ENCODE measurements at places on chromosomes 4 and X. TPM values are rescaled to one million over a fixed set of nuclear protein-coding genes. Genes with fewer than 3 reads are reported as not detected.
A peak's percentile ranks its signal among the peaks of the same experiment; 100 is the strongest.

Gene SLC4A4
- 3.1 TPM for total RNA-seq

Gene GCNA
- 8.7 TPM for total RNA-seq

Gene RENBP
- total RNA-seq, result 18.1 TPM

DNA sequence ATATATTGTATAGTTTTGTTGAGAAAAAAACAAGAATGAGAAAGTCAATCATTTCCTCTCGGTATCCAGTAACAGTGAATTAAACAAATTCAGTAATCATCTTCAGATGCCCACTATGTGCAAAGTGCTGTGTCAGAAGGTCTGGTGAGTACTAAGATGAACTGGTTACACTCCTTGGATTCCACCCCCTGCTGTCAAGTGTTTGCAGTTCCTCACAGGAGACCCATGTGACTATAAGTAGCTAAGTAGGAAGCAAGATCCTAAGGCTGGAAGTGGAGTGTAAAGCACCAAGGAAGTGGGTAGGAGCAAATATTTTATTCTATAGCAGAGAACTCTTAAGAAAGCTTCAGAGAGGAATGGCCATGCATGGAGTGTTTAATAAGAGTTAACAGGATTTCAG lies 73.6 kb downstream of the SNX25 start:
- peaks cover 6% of the 10 kb centered on the region for H3K36me3 ChIP-seq
- H3K27ac ChIP-seq, result no peak overlapping the region
- no peaks in the 10 kb centered on the region for H3K4me1 ChIP-seq
- H3K27me3 ChIP-seq, result no peaks in the 10 kb centered on the region
- H3K4me3 ChIP-seq, result no peak overlapping the region

DNA sequence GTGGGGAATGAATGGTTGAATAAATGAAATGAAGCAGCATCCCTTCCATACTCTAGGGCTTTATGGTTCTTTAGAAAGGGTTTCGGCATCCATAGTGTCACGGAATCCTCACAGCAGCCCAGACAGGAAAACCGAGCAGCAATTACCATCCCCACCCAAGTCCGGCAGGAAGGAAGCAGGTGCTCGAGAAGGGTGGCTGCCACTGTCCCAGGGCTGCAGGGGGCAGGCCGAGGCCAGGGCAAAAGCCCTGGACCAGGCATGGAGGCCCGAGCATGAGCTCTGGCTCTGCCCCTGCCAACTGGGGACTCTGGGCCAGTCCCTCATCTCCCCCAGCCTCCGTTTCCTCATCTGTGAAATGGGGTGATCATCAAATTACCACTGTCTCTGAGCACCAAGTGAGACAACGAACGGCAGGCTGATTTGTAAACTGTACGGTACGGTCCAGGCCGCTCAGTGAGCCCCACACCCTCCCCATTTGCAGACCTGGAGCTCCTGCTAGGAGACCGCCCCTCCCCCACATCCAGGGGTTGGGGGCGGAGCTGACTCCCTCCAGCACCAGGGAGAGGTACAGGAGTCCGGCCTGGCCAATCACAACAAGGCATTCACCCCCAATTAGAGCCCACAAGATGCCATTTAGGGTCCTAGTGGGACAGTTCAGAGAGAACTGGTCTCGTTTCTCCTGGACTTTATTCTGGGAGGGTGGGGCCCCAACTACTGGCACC lies 100.4 kb downstream of the WFS1 start:
- no peak overlapping the region for H3K27ac ChIP-seq
- H3K27me3 ChIP-seq, result peaks cover 8% of the 10 kb centered on the region
- no peaks in the 10 kb centered on the region for H3K36me3 ChIP-seq
- no peaks in the 10 kb centered on the region for H3K4me1 ChIP-seq
- no peak overlapping the region for H3K4me3 ChIP-seq

DNA sequence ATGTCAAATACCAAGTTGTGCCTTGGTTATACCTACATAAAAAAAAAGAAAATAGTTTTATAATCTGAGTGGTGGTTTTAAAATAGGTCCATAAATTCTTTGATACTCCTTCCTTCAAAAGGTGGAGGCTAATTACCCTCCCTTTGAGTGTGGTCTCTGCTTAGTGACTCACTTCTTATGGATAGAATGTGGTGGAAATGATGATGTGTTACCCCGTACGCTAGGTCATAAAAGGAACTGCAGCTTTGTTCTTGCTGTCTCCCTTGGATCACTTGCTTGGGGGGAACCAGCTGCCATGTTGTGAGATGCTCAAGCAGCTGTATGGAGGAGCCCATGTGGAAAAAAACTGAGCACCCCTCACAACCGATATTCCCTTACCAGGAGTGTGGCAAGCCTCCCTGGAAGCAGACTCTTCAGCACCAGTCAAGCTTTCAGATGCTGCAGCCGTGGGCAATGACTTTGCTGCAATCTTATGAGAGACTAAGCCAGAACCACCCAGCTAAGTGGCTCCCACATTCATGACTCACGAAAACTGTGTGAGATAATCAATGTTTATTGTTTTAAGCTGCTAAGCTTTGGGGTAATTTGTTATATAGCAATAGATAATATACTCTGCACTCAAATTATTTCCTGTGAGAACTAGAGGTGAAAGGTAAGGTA lies 195.0 kb upstream of the GATB start:
- H3K36me3 ChIP-seq, result no peaks in the 10 kb centered on the region
- H3K27me3 ChIP-seq, result peaks cover 6% of the 10 kb centered on the region
- no peak overlapping the region for H3K4me3 ChIP-seq
- DNase-seq, result no peak
- H3K27ac ChIP-seq, result no peak overlapping the region

DNA sequence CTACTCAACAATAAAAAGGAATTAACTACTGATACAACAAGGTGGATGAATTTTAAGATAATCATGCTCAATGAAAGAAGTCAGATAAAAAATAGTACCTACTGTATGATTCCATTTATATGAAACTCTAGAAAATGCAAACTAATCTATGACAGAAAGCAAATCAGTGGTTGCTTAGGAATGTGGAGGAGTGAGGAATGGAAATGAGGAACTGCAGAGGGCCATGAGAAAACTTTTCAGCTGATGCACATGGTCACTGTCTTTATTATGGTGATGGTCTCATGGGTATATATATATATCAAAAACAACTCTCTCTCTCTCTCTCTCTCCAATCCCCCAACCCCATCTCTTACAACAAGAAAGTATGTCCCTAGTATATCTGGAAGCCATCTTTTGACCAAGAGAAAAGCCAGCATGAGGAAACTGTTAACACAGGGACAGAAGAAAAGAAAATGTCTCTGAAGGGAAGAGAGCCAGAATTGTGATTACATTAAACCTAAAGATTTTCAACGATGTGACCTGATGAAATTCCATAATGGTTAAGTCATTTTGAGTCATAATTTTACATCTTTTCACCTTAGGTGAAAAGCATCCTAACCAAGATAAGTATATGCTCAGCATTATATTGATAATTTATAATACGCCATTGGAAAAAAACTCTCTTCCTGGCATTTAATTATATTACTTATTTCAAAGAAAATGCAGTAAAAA lies 8.5 kb upstream of the NFKB1 start:
- no peak for DNase-seq
- H3K4me1 ChIP-seq, result peaks cover 16% of the 10 kb centered on the region
- H3K4me3 ChIP-seq, result no peak overlapping the region
- no peaks in the 10 kb centered on the region for H3K27me3 ChIP-seq
- H3K27ac ChIP-seq, result no peak overlapping the region
- H3K36me3 ChIP-seq, result peaks cover 8% of the 10 kb centered on the region

GRCh38 chrX:24513416-24513815 lies 48.3 kb downstream of the PDK3 start:
- no peak for DNase-seq
- H3K4me3 ChIP-seq, result no peak overlapping the region
- no peaks in the 10 kb centered on the region for H3K27me3 ChIP-seq

Gene CACNA1F
- total RNA-seq, result 1.7 TPM

Gene CPE
- not detected for total RNA-seq

Gene CLCN4
- total RNA-seq, result 0.25 TPM

- peaks cover 9% of the 10 kb centered on the region for H3K27me3 ChIP-seq
- no peak for DNase-seq
- H3K4me3 ChIP-seq, result no peak overlapping the region
- peaks cover 7% of the 10 kb centered on the region for H3K4me1 ChIP-seq
- H3K27ac ChIP-seq, result no peak overlapping the region
Measured at GRCh38 chr4:184907216-184907615, 81.4 kb upstream of the ACSL1 start.

Gene THOC2
- 93.5 TPM for total RNA-seq

DNA sequence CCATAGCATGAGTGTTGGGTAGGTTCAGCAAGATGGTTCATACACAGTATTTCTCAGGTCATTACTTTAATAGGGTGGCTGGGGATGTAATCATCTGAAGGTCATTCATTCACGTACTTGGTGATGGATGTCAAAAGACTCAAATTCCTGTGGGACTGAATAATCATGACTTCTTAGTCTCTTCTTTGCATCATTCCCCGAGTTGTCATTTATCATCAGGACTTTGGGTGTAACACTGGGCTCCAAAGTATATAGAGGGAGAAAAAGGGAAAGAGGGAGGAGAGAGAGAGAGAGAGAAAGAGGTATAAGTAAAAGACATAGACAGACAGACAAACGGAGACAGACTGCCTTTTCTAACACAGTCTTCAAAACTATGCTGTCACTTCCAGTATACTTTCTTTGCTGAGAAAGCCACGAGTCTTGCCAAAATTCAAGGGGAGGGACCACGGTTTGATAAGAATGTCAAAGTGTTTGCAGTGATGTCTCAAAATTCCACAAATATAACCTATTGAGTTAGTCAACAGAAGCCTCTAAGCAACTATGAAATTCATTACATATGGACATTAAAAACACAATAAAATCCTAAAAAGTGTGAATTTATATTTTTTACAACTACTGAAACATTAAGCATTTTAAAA lies 55.9 kb downstream of the UGT2A3 start:
- no peaks in the 10 kb centered on the region for H3K36me3 ChIP-seq
- H3K4me1 ChIP-seq, result no peaks in the 10 kb centered on the region
- no peak overlapping the region for H3K27ac ChIP-seq
- H3K27me3 ChIP-seq, result no peaks in the 10 kb centered on the region

- H3K4me3 ChIP-seq, result no peak overlapping the region
- H3K27me3 ChIP-seq, result no peaks in the 10 kb centered on the region
- H3K27ac ChIP-seq, result no peak overlapping the region
- peaks cover 6% of the 10 kb centered on the region for H3K4me1 ChIP-seq
- DNase-seq, result peak; percentile 29
- H3K36me3 ChIP-seq, result no peaks in the 10 kb centered on the region
Measured at GRCh38 chrX:150200820-150201287, 162.3 kb upstream of the MAMLD1 start.

GRCh38 chr4:102531462-102531861 lies 30.3 kb downstream of the NFKB1 start:
- no peak overlapping the region for H3K27ac ChIP-seq
- no peaks in the 10 kb centered on the region for H3K27me3 ChIP-seq
- H3K36me3 ChIP-seq, result peaks cover 23% of the 10 kb centered on the region
- peaks cover 72% of the 10 kb centered on the region for H3K4me1 ChIP-seq
- DNase-seq, result no peak

GRCh38 chr4:156948738-156949137 lies 22.9 kb downstream of the PDGFC start:
- no peaks in the 10 kb centered on the region for H3K4me1 ChIP-seq
- no peak overlapping the region for H3K4me3 ChIP-seq
- H3K27ac ChIP-seq, result no peak overlapping the region
- no peaks in the 10 kb centered on the region for H3K36me3 ChIP-seq
- H3K27me3 ChIP-seq, result no peaks in the 10 kb centered on the region

DNA sequence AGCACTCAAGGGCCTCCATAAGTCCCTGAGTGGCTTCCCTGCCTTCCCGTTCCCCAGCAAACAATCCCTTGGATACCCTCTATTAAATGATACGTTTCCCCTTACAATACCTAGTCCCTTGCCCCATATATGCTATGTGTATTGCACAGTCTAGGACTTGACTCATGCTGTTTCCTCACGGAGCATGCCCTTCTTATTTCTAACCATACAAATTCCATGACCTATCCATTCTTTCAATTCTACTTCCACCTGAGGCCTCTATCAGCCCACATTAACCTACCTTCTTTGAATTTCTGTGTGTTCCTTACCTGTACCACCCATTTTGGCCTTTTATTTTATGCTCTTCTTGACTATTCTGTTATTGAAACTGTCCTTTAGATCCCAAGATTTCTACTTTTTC lies 2.9 kb upstream of the PGRMC2 start:
- no peak overlapping the region for H3K4me3 ChIP-seq
- peaks cover 18% of the 10 kb centered on the region for H3K4me1 ChIP-seq
- H3K27ac ChIP-seq, result no peak overlapping the region
- peaks cover 4% of the 10 kb centered on the region for H3K36me3 ChIP-seq

DNA sequence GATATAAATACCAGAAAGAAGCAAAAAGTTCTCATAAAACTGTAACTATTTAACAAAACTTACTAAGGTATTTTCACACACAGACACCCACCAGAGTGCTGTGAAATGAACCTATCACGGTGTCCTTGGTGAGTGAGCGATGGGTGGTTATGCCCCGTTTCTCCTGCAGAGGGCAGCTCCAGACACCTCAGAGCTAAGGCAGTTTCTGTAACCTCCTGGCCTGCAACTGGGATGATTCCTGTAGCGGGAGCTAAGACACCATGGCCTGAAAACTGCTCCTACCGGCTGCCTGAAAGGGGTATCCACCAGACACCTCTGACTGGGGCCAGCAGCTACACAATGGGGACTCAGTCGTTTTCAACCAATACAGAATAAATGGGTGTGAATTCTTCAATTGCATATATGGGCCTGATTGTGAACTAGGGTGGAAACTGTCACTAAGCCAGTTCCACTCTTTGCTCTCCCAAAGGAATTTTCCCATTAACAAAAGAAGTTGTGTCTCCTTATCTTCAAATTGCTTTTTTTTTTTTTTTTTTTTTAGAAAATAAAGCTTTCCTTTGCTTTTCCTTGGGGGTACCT lies 2375.8 kb upstream of the TENM3 start:
- H3K36me3 ChIP-seq, result no peaks in the 10 kb centered on the region
- no peaks in the 10 kb centered on the region for H3K27me3 ChIP-seq
- no peaks in the 10 kb centered on the region for H3K4me1 ChIP-seq
- H3K27ac ChIP-seq, result no peak overlapping the region

Gene FAM156A
- total RNA-seq, result 23.3 TPM

- H3K4me1 ChIP-seq, result peaks cover 50% of the 10 kb centered on the region
- H3K27ac ChIP-seq, result peak overlapping the region; percentile 49
- DNase-seq, result no peak
- H3K27me3 ChIP-seq, result peaks cover 7% of the 10 kb centered on the region
- peaks cover 6% of the 10 kb centered on the region for H3K36me3 ChIP-seq
- peak overlapping the region; percentile 60 for H3K4me3 ChIP-seq
Measured at GRCh38 chr4:47830265-47831025, 7.4 kb downstream of the CORIN start.

Gene NUDT6
- 9.6 TPM for total RNA-seq

DNA sequence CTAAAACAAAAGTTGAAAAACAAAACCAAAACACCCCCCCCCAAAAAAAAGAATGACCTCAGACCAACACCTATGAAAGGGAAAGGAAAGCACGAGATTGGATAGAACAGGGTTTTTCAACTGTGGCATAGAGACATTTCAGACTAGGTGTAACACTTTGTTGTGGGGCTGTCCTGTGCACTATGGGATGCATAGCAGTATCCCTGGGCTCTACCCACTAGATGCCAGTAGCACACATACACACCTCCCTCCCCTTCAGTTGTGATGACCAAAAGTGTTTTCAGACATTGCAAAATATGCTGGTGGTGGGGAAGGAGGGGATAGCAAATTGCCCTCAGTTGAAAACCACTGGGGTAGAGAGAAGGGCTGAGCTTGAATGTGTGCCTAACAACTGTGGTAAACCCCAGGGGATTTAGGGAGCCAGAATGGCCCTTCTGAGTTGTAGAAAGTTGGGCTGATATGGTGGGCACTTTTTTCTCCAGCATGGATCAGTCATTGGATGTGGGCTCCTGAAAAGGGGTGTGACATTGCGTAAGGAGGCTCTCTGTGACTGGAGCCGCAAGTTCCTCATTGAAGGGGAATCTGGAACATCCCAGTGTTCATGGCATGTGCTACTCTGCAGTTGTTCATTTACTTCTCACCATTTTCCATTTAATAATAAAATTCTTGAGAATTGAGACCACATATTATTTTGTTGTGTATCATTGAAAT lies 8.8 kb upstream of the GEMIN8 start:
- H3K27me3 ChIP-seq, result peaks cover 16% of the 10 kb centered on the region
- no peaks in the 10 kb centered on the region for H3K36me3 ChIP-seq
- H3K27ac ChIP-seq, result no peak overlapping the region
- no peak overlapping the region for H3K4me3 ChIP-seq
- peaks cover 3% of the 10 kb centered on the region for H3K4me1 ChIP-seq

Data from activated naive CD8-positive, alpha-beta T cell treated with anti-CD3 and anti-CD28 coated beads, Interleukin-2, amount 10 ng/mL, durations not matched to agents 7 days and 5 days (primary cell).